Activated CD8-positive, alpha-beta memory T cell treated with anti-CD3 and anti-CD28 coated beads for 1 hour (primary cell): ENCODE measurements at places on chromosomes 13 and 19.

GRCh38 chr13:101140936-101141335 is 275.4 kb downstream of the NALCN start:
- no peak for DNase-seq

DNA sequence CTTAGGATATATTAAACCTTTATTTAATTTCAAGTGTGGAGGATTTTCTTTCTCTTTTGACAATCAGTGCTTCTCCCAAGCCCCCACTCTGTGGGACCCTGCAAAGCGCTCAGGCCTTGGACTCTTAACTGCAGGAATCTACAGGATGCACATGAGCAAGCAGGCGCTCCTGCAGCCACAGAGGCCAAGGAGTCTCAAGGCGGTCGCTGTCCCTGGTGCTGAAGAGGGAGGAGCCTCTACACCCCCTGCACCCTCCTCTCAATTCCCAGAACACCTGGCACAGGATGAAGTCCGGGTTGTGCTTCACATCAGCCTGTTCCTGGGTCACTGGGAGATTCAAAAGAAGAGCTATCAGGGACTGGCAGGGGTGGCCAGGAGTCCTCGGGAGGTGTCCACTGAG is 13.5 kb downstream of the OR10H4 start:
- DNase-seq: no peak

DNA sequence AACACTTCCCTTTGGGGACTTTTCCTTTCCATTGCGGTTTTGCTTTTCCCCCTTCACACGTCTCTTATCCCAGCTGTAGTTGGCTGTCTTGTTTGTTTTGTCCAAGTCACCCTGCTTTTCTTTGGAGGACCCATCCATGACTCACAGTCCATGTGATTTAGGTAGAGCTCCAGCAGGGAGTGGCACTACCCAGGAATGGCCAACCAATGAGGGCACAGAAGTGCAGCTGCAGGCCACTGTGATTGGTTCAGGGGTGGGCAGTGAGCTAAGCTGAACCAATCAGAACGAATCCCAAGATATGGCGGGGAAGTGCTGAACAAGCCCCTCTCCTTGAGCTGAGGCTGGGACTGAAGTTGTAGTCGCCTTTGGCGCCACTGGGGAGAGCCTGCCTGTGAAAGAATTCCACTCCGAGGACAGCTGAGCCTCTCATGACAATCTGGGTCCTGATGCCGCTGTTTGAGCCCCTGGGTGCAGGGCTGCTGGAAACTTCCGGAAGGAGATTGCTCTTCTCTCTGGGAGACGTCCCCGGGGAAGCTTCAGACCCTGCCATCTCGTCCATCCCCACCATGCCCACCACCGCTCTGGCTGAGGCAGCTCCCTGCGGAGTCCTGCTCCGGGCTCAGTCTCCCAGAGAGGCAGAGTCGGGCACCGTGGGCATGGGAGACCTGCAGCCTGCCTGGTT is 62.9 kb upstream of the URI1 start:
- DNase-seq: no peak

DNA sequence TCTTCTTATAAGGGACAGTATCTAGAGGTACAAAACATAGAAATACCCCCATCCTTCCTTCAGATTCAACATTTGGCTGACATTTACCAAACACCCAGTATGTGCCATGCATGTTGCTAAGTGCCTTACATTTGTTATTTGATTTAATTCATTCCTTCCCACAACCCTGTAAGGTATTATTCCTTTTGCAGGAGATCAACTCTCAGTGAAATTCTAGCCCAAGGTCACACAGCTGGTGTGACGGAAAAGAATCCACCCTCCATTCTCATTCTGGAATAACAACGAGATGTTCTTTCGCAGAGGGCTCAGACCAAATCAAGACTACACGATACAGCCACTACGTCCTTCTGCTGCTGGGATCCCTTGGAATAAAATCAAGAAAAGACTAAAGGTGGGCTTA is 67.8 kb downstream of the C13orf42 start:
- no peak for DNase-seq

GRCh38 chr13:54383604-54384003 is 1355.0 kb downstream of the OLFM4 start:
- no peak for DNase-seq

- no peak for DNase-seq
These were observed 97.7 kb upstream of the IPO5 start for GRCh38 chr13:97855570-97856303.

DNA sequence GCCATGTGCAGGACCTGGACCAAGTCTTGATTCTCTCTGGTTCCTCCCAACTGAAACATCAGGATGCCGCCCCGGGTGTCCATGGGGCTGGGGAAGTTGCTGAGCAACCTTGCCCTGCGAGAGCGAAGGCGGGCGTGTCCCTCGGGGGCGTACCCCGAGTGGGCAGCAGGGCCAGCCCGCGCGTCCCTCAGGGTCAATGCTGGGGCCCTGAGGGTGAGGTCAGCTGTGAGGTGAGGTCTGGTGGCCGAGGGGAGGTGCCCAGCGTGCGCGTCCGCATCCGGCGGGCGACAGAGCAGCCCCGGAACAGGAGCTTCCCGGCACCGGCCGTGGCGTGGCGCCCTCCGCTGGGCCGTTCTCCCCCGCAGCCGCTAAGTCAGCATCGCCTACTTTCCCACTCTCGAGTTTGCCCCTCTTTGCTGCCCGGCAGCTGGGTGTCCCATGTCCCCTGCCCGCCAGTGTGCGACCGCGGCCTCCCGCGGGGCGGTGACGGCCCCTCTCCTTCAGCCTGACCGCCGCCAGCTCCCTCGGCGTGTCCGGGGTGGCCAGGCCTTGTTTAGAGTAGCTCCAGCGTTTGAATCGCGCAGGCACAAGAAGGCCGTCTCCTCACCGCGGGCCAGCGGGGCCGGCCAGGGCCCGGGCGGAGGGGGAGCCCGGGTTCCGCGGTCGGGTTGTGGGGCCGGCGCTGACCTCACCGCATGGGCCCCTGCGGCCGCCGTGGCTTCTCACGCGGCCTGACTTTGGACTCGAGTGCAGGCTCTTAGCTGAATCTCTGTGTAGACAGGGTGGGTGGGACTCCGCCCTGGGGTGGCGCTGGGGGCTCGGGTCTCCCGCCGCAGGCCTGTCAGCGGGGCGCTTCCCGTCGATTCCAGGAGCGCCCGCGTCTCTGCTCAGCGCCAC is 33.0 kb downstream of the GJA3 start:
- no peak for DNase-seq

- no peak for DNase-seq
These were observed 85.6 kb downstream of the RXFP2 start for GRCh38 chr13:31824705-31825517.

DNA sequence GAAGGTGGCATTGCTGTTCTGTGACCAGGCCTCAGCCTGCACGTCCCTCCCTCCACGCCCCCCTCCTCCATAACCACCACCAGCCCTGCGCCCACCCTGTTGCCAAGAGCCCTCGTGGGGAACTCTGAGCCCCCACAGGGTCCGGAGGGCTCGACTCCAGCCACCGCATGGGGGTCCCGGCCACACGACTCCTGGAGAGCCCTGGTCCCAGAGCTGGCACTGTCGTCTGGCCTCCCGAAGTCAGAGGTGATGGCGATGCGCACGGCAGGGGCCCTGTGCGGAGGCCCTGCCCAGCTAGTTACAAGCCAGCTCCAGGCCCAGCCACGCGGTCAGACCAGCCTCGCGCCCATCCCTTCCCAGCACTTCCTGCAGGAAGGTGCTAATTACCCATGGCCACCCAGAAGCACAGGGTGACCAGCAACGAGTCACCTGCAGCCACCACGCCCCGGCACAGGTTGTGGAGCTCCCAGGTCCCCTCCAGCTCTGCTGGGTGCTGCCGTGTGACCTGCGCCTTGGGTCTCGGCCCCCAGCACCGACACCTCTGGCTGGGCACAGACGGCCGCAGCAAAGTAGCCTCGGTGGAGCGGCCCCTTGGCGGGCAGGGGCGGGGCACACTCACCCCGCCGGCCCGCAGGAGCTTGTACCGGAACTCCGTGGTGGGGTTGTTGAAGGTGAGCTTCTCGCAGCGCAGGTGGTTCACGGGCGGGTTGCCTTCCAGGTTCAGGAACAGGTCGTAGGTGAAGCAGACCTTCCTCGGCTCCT is 49.6 kb downstream of the MLLT1 start:
- no peak for DNase-seq

GRCh38 chr13:24788538-24788937 is 24.6 kb downstream of the RNF17 start:
- DNase-seq: no peak

DNA sequence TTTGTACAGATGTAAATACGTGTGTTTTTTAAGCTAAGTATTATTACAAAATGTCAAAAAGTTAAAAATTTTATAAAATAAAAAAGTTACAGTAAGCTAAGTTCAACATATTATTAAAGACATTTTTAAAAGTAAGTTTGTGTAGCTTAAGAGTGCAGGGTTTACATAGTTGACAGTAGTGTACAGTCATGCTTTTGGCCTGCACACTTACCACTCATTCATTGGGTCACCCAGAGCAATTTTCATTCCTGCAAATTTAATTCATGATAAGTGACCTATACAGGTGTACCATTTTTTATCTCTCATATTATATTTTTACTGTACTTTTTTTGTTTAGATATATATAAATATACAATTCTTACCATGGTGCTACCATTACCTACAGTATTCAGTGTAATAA is 769.9 kb upstream of the SLITRK6 start:
- DNase-seq: no peak
